ENCODE measurements at places on chromosomes 6 and 20.

DNA sequence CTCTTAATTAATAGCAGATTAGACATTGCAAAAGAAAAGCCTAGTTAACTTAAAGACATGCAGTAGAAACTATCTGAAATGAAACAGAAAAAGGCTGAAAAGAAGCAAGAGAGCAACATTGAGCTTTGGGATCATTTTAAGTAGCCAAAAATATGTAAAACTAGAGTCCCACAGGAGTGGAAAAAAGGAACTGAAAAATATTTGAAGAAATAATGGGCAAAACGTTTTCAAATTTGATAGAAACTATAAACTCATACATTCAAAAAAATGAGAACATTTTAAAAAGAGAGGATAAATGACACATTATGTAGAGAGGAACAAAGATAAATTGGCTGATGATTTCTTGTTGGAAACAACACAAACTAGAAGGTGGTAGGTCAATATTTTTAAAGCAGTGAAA lies 166.1 kb upstream of the AKAP12 start:
- no peak for DNase-seq

DNA sequence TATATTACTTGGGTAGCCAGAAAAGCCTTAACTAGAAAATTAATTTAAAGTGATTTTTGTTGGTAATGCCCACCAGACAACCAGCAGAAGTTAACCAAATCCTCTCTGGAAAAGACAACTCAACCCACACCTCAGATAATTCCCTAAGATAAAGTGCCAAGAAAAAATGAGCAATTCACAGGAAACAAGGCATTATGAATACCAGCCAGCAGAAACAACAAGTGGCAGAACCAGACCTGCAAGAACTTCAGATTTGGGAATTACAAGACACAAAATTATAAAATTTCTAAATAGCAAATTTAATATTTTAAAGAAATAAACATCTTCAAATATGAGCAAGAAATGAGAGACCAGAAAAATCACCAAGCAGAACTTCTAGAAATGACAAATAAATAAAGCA lies 80.0 kb upstream of the MRPS10 start:
- no peak for DNase-seq

- DNase-seq = no peak
Observed at GRCh38 chr6:28589957-28590349, 64.3 kb downstream of the GPX5 start.

DNA sequence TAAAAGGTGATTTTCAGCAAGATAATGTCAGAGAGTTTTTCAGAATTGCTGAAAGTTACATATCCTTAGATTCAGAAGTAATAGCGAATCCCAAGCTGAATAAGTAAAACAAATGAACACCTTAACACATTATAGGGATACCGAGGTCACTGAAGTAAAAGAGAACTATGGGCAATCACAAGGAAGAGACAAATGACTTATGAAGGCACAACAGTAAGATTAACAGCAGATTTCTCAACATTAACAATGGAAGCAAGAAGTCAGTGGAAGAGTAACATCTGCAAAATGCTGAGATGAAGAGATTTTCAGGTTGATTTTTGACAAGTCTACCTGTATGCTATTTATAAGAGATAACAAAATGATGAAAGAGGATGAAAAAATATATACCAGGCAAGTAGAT lies 86.1 kb upstream of the EZR start:
- DNase-seq = no peak

- DNase-seq = no peak
Observed at GRCh38 chr20:25486377-25486776, 78.9 kb downstream of the GINS1 start.

DNA sequence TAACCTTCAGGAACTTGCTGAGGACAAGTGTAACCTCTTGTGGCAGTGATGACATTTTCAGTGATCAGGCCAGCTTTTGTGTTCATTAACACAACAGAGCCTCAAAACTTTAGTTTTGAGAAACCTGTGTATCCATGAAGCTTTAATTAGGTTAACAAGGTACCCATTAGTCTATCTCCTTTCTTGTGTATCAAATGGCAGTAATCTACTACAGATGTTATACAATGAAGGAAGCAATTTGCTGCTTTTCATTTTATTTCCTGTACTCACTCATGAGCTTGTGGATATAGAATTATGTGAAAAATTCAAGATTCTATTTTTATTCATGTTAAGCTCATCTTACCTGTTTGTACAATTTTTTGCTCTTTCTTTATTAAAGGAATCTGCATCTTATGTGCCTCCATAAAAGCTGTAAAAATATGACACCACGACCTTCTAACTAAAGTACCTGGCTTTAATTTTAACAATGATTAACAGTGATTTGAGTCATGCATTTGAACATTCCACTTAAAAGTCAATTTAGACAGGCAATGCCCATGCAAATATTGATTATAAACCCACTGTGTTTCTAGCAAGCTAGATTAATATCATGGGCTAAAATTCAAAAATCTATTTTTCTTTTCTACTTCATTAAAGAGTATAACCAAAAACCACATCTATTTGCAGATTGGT lies 897.3 kb downstream of the KIF16B start:
- no peak for DNase-seq

GRCh38 chr6:39100358-39100757 lies 14.6 kb downstream of the SAYSD1 start:
- DNase-seq = no peak

DNA sequence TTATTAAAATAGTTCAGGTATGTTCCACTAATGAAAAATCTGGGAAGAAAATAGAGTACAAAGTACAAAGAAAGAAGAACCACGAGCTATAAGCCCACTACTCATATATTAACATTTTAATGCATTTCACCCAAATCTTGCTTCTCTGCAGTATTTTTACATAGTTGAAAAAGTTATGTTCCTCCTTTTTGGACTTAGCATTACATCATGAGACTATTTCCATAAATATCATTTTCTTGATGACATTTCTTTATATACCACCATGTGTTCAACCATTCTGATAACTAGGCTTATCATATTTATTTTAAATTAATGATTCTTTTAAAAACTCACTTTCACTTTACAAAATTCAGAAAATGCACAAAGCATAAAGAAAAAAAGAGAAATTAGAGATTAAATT lies 3.0 kb downstream of the IPCEF1 start:
- no peak for DNase-seq

DNA sequence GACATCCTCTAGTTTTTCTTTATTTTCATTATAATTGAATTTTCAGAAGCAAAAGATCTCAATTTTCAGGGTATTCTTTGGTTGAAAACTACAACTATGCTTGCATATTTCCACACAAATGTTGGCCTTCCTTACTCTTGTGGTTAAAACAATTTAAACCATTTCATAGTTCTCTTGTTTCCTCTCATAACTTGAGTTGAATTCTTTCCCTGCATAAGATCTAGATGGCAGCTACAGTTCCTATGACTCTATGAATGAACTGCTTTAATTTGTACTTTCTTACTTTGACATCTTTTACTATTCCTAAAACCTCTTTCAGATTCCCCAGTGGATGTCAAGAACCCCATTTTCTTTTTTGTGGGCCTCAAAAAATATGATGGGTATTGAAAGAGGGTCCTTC lies 564.5 kb downstream of the NKAIN2 start:
- no peak for DNase-seq

- no peak for DNase-seq
Observed at GRCh38 chr6:72624557-72625160, 2.8 kb downstream of the KCNQ5 start.

DNA sequence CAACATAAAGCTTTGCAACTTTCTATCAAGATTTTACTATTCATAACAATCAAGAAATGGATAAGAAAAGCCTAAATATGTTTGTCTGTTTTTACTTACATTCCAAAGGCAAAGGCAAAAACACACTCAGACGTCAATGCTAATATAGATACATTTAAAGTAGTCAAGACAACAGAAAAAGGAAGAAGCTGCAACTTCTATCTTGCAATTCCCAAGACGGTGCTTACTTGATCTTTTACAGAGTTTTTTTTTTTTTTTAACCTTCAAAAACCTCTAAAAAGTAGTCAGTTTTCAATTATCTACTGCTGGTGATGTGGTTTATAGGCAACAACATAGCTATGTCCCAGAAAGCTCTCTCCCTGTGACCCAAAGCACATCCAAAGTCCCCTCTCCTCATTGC lies 58.1 kb downstream of the EPB41L2 start:
- DNase-seq = no peak

- DNase-seq = no peak
Observed at GRCh38 chr20:49583669-49584417, 15.9 kb upstream of the PTGIS start.

GRCh38 chr6:33375143-33375671 lies 16.4 kb upstream of the KIFC1 start:
- no peak for DNase-seq

- no peak for DNase-seq
Observed at GRCh38 chr6:105320765-105321164, 82.1 kb downstream of the PREP start.

GRCh38 chr6:117441824-117442264 lies 16.1 kb upstream of the ROS1 start:
- no peak for DNase-seq

DNA sequence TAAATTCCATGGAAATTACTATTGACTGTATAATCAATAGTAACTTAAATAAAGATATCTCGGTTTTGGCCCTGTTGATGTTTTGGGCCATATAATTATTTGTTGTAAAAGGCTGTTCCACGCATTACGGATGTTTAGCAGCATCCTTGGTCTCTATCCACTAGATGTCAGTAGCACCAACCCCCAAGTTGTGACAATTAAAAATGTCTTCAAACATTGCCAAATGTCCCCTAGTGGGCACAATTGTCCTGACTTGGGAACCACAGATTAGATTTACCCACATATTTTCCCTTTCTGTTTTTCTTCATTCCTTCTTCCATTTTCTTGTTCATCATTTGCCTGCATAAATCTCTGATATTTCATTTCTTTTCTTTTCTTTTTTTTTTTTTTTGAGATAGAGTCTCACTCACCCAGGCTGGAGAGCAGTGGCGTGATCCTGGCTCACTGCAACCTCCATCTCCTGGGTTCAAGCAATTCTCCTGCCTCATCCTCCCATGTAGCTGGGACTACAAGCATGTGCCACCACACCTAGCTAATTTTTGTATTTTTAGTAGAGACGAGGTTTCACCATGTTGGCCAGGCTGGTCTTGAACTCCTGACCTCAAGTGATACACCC lies 13.6 kb upstream of the WFDC8 start:
- no peak for DNase-seq

DNA sequence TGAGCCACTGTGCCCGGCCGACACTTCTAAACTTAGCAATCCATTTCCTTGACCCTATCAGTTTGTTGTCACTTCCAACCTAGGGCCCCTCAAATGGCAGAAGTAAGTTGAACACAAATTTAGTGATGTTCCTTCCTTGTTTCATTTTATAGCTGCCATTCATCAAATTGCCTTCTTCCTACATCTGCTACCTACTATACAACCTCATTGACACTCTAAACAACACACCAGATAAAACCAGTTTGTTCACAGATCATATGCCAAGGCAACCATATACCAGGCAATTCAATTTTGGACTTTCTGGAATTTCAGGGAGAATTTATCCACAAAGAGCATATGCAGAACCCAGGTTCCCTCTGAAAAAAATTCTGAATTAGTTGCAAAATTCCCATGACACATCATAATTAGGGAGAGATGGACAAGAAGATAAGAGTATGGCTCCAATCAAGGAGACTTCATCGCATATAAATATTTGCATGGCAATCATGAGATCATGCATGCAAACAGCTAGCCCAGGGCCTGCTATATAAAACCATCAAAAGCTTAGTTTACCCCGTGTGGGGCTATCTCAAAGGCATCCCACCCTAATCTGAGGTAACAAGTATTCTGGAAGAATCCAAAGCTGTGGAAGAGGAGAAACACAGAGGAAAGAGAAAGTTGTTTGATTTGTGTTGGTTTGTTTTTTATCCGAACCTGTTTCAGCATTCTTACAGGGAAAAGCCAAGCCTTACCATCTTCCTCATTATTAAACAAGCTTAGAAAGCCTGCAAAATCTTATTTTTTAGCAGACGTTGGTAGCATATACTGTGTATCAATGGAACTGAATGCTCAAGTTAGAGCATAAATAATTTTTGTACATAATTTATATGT lies 132.8 kb upstream of the TNFAIP3 start:
- DNase-seq = no peak

Data from stimulated activated CD8-positive, alpha-beta memory T cell treated with anti-CD3 and anti-CD28 coated beads, Interleukin-2, amount 100 ng/mL, for 1 hour (primary cell).